Breast epithelium (tissue), 4 donors: ENCODE measurements at places on chromosomes 6 and 20.

DNA sequence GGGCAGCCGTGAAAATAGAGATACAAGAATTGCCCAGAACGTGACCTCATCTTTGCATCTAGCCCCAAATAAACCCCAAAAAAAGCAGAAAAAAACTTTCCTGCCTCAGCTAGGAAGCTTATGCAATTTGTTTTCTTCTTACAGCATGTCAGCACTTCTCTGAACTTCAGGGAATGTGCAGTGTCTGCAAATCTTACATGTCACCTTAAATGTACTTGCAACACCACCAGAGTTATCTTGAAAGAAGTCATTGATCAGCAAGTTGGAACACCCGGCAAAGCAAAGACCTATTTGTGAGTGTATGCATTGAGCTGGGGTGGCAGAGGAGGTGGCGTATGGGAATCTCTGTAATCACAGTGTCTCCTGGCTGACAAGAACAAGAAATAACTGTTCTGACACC, 123.4 kb downstream of the PKHD1 start:
- no peak for DNase-seq

- no peak for DNase-seq
Observed at GRCh38 chr20:48329676-48330664, 497.8 kb downstream of the PREX1 start.

GRCh38 chr20:19026121-19026878, 186.1 kb upstream of the SLC24A3 start:
- no peak for DNase-seq

DNA sequence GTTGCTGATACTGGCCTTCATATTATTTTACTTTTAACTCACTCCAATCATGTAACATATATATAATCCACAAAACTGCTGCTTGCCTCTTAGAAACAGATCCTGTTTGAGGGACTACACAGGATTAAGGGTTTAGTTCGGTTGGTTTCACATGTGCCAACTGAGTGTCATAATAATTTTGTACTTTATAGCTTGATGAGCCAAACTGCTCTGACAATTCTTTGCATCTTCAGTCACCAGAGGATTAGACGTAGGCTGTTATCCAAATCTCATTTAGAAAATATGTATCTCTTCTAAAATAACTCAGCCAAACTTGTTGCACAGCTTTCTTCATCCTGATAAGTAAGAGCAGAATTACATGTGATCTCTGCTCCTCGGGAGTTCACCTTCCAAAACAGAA, 643.6 kb upstream of the PTCHD4 start:
- no peak for DNase-seq

DNA sequence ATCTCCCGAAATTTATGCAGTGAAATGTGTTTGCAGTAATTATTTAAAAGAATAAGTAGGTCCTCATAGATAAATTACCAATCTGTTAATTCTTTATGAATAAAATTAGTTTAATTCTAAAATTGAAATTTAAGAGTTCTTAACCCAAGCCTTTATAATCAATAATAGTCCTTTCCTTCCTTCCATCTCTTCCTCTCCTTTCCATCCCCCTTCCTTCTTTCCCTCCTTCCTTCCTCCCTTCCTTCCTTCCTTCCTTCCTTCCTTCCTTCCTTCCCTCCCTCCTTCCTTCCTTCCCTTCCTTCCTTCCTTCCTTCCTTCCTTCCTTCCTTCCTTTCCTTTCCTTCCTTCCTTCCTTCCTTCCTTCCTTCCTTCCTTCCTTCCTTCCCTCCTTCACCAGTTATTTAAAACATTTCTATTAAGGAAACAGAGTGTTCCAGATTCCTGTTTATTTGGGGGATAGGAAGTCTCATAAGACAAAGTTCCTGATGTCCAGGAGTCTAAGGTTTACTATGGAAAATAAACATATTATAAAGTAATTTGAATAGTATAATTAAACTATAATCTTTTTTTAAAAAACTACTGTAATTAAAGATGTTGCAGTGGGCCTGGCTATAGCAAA, 285.3 kb upstream of the NOX3 start:
- DNase-seq = no peak

GRCh38 chr20:53126185-53126584, 154.0 kb downstream of the TSHZ2 start:
- no peak for DNase-seq

- no peak for DNase-seq
Observed at GRCh38 chr6:41159415-41160082, 3.4 kb downstream of the TREM2 start.

DNA sequence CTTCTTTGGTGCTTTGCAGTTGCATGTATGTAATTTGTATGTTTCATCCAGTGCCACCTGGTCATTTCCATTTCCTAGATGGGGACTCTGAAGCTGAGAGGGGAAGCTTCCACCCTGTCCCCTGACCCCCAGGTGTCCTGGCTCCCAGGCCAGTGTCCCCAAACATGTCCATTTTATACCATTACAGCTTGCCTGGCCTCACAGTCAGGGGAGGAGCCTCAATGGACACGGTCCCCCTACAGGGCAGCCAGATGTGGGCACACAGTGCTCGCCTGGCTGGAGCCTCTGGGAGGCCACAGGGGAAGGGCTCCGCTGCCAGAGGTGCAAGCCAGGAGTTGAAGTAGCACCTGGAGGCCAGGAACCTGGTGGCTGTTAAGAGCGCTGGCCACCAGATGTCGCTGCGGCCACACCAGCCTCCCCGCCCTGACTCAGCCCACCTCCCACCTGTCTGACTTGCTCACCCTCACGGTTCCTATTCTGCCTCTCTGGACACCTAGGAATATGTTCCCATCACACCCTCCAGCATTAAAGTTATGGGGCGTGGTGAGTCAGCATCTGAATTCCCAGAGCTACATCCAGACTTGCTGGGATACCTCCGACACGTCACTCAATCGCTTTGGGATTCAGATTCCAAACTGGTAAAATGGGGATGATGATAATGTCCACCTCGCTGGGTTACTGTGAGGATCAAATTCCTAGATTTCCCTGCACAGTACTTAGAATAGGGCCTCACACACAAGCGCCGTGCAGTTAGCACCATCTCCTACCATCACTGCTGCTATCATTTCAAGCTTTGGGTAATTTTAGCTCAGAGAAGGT, 107.4 kb downstream of the SULF2 start:
- DNase-seq = no peak

GRCh38 chr6:38077488-38078030, 258.0 kb downstream of the ZFAND3 start:
- no peak for DNase-seq

- no peak for DNase-seq
Observed at GRCh38 chr6:151677404-151677803, 130.1 kb upstream of the ESR1 start.
